A172 (cell line): ENCODE measurements at places on chromosomes 2 and 18. TPM values are rescaled to one million over a fixed set of nuclear protein-coding genes. Genes with fewer than 3 reads are reported as not detected.
A peak's percentile ranks its signal among the peaks of the same experiment; 100 is the strongest.

Gene NDUFV2
- 244 and 300 TPM in 2 replicates for total RNA-seq

Gene SCRN3
- 36.2 and 50.3 TPM in 2 replicates for total RNA-seq

Gene LIMS4
- 0.10 and 1.3 TPM in 2 replicates for total RNA-seq

Gene SP9
- 0.74 TPM in 1 of 2 replicates, not detected in the other for total RNA-seq

GRCh38 chr2:157150747-157151146, 106.8 kb upstream of the GALNT5 start:
- no peak for DNase-seq

DNA sequence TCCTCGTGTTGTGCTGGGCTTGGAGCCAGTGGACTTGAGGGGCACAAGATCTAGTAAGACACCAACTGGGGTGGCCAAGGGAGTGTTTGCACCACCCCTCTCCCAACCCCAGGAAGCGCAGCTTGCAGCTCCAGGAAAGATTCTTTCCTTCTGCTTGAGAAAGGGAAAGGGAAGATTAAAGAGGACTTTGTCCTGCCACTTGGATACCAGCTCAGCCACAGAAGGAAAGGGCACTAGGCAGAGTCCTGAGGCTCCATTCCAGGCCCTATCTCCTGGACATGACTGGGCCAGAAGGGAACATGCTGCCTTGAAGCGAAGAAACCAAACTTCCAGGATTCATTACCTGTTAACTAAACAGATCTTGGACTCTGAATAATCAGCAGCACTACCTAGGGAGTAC, 44.9 kb upstream of the UGP2 start:
- DNase-seq: no peak

GRCh38 chr18:35322486-35323458, 21.4 kb downstream of the ZNF24 start:
- DNase-seq: no peak

DNA sequence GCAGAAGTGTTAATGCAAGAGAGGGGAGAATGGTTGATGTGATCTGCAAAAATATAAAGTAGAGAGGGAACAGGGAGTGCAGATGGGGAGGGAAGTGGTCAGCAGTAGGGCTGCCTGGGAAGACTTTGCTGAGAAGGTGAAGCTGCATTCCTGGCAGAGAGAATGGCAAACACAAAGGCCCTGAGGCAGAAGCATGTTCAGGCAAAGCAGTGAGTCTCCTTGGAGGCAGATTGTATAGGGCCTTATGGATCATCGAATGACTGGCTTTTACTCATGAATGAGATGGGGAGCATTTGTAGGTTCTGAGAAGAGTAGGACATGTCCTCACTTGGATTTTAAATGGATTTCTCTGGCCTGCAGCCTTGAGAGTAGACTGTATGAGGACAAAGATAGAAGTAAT, 9.5 kb downstream of the ITGA6 start:
- DNase-seq: no peak

GRCh38 chr2:193841384-193842150, 1646.8 kb upstream of the TMEFF2 start:
- no peak for DNase-seq

GRCh38 chr2:177059293-177059692, 153.3 kb upstream of the HNRNPA3 start:
- no peak for DNase-seq

DNA sequence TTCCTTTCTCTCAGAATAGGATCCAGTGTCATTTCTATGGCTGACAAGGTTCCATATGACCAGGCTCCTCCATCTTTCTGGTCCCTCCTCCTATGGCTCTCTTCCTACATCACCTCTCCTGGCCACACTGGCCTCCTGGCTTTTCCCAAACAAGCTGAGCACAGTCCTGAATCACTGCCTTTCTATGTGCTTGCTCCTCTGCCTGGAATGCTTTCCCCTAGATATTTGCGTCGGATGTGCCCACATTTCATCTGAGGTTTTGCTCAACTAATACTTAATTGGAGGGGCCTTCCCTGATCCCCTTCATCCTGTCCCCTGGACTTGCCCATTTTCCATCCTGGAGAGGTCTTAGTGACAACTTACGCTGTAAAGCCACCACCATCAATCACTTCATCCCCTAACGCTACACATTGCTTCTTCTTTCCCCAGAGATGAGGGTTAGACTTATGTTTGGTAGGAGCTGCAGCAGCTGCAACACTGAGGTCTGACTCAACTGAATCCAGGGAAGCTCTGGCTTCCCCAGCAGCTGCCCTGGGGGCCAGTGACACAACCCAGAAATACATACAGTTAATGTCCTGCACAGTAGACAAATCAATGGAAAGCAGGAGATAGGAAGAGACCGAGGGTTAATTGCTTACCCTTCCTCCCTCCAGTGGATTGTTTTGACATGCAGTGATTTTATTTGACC, 42.9 kb downstream of the QPCT start:
- DNase-seq: no peak

GRCh38 chr18:62844850-62845643, 129.7 kb downstream of the PHLPP1 start:
- no peak for DNase-seq

- DNase-seq: peak; percentile 70
Measured at GRCh38 chr2:118049140-118049815, 35.4 kb upstream of the CCDC93 start.

- peak; percentile 32 for DNase-seq
Measured at GRCh38 chr2:43088143-43089073, 138.0 kb downstream of the ZFP36L2 start.
